Activated effector memory CD4-positive, alpha-beta T cell treated with Interleukin-2 at 50 U/mL for 16 hours (primary cell): ENCODE measurements at places on chromosomes 12 and 14.
A peak's percentile ranks its signal among the peaks of the same experiment; 100 is the strongest.

DNA sequence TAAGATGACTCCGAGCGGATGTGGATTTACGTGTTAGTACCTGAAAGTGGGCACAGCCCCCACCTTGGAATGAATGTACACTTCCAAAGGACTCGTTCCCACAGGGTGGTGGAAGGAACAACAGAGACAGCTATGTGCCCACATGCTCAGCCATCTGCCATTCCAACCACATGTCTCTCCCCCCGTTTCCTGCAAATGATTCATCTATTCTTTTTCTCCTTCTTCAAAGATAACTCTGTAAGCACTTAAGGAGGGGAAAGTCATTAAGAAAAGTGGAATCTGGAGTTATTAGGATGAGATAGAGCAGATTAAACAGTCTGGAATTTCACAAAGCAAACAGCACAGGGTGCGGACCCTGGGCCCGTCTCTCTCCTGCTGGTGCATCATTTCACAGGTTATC is 18.5 kb upstream of the DUSP6 start:
- no peak for DNase-seq

DNA sequence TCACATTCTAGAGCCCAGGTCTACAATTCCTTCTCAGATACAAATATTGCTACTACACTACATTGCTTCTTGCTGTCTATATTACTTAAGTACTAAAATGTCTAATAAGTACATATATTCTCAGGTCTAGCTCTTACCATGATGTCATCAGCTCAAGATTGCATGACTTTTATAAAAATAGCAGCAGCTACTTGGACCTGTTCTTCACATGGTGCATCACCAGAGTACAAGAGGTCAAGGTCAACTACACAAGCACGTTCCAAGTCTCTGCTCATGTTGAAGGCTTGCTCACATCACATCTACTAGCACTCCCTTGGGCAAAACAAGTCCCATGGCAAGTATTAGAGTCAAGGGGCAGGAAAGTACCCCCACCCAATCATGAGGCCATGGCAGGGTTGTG is 465.6 kb downstream of the MED13L start:
- DNase-seq, result no peak

DNA sequence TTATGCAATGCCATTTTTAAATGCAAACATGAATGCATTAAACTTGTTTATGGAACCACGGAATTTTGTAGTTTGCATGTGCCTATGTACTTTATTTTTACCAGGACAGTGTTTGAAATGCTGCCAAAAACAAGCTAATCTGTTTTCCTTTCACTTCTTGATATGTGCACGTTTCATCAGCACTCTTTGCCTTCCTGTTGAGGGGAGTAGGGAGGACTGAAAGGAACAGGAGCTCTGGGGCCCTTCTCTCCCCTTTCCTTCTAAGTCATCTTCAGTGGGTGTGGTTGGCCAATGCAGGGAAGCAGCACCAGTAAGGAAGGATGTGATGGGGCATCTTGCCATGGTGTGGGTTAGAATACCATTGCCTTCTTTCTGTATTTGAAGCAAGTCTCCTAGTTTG is 12.1 kb upstream of the PPP4R4 start:
- DNase-seq, result no peak

DNA sequence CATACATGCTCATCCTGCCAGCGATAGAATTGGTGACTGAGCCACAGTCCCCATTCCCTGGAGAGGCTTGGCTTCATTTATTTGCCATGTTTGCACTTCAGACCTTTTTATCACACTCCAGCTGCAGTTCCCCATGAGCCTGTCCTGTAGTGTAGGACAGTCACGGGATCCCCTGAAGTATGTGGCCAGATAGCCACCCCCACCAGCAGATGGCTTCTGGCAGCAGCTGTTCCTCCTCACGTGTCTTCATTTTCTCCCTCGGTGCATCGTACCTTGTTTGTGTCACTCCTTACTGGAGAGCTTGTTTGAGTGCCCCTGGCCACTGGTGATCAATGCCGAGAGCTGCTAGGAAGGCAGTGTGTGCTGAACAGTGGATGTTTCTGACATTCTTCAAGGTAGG is 40.2 kb downstream of the UBE3B start:
- no peak for DNase-seq

- no peak for DNase-seq
Observed at GRCh38 chr12:27193854-27194544, 50.1 kb upstream of the STK38L start.

GRCh38 chr12:93419388-93420034 is 22.2 kb downstream of the UBE2N start:
- no peak for DNase-seq

DNA sequence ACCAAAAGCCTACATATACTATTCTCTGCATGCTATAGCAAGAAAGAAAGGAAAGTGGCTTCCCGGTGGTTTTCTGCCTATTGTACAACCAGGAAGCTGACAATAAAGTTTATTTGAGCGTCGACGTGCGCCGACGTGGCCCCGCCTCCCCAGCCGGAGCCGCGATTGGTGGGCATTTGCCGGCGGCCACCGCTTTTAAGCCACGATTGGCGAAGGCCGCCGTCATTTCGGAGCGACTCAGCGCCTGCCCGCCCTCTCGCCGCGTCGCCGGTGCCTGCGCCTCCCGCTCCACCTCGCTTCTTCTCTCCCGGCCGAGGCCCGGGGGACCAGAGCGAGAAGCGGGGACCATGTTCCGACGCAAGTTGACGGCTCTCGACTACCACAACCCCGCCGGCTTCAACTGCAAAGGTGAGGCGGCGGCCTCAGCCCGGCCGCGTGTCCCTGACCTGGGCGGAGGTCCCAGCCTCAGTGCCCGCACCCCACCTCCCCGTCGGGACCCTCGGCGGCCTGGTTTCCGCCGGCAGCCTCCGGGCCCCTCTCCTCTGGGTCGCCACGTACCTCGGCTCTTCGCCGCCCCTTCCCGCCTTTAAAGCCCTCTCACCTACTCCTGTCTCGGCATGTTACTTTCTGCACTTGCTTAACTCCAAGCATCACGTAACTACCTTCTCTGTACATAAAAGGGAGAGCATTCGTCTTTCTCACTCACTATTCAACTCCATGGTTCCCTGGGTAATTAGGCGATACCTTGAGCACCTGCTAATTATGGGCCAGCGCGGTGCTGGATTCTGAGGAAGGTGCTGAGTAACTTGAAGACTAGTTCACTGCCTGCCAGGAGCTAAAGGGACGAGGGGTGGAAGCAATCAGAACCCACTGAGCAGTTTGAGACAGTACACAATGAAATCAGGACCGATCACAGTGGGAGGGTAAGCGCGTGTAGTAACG is at the start of gene RTRAF:
Gene RTRAF (plus strand): TSS at position 254 of the 942 bp plus-strand sequence. CDS start 94 bp downstream, at position 348.
- peak; percentile 86 for DNase-seq

DNA sequence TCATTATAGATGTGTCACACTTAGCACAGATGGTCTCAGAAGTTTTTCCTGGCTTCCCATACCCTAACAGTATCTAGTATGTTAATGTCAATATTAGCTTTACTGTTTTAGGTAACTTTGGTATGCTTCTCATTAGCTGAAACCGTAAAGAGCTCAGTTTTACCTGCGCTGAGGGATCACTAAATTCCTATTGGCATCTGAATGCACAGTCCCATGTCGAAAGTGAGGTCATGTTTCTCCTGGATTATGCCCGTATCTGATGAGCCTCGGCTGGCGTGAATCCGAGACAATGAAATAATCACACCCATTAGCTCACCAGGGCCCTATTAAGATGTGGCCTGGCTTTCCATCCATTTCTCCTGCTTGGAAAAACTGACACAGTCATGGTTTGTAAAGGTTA is 418.2 kb downstream of the ZFP36L1 start:
- DNase-seq, result no peak

DNA sequence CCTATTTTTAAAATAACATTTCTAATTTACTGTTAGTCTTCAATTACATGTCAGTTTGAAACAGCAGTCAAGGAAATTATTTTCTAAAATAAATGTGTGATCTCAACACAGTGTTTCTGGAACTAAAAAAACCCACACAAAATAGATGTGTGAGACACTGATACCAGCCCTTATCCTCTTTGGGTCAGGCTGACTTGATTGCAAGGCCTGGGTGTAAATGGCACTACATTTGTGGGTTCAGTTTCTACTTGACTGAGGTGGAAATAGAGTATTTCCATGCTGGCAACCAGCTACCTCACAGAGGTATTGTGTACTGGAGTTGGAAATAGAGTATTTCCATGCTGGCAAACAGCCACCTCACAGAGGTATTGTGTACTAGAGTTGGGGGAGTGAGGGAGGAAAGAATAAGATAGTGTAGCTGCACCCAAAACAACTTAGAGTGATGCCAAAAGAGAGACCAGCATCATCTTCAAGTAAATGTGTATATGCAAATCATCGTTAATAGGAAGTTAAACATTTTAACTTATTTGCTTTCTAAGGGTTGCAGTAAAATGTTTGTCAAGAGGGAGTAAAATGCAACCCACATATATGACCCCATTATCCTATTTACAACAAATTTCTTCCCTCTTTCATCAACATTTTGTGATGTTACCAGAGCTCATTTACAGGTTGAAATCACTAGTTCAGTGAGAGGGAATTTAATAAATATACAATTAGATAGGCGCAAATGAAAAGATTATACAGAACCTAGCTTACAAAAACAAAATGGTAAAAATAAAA is 10.7 kb upstream of the LYZ start:
- DNase-seq, result no peak

DNA sequence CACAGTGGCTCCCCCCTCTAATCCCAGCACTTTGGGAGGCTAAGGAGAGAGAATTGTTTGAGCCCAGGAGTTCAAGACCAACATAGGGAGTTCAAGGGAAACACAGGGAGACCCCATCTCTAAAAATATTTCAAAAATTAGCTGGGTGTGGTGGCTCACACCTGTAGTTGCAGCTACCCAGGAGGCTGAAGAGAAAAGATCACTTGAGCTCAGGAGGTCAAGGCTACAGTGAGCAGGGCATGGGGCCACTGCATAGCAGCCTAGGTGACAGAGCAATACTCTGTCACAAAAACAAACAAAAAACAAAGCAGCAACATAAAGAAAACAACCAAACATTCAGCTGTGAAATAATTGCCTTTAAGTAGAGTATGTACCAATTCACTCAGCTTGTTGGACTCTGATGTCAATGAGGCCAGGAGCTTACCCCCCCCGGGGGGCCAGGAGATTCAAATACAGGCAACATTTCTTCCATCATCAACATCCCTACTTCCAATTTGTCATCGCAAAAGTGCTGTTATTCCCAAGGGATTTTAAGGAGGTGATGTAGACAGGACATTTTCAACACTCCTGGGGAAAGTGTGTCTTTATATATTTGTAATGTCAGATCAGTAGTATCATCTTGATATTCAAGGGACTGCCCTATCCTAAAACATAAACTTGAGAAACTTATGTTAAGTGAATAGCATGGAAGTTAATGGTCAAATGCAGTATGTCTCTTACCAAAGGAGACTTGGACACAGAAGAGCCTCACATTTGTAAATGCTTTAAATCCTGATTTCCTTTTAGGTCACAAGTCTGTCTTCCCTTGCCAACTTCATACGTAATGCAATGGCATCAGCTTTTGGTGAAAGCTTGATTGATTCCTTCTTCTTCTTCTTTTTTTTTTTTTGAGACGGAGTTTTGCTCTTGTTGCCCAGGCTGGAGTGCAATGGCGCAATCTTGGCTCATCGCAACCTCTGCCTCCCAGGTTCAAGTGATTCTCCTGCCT is 40.6 kb upstream of the AEBP2 start:
- no peak for DNase-seq

DNA sequence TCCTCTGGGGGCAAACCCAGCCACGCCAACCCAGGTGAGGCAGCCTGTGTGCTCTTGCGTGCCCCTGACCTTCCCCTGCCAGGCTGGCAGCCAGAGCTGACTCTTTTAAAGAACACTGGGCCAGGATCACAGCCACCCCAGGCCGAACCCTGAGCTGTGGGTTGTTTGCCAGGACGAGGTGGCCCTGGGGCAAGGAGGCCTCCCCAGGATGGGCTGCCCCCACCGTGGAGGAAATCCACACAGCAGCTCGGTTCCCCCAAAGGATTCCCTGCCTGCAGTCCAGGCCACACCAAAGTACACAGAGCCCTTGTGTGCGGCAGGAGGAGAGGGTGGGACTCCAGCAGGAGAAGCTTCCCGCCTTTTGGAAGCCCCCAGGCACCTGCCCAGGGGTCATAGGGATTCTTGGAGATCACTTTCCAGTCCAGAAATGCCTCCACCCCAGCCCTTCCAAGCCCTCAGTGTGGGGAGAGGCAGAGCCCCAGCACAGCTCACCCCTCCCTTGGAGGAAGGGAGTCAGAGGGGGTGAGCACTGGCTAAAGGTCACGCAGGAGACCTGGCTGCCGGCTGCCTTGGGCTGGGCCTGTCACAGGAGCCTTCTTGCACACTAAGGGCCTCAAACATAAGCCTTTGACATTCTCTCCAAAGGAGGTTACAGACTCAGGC is 115.6 kb downstream of the CALM1 start:
- no peak for DNase-seq

DNA sequence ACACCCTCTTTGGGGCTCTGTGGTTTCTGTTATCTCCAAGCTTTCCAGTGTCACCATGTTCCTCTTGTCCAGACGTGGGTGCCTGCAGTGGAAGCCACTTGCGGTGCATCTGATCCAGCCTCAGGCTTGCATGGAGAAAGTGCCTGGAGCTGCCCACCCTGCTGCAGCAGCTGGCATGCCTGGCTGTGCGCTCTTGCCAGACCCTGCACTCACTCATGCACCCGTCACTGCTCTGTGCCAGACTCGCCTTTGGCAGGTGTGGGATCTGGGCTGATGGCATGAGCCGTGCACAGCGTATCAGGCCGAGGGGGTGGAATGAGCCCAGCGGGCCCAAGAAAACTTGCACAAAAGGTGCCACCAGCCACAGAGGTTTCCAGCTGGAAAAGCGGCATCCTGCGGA is 105.1 kb downstream of the MNAT1 start:
- no peak for DNase-seq

DNA sequence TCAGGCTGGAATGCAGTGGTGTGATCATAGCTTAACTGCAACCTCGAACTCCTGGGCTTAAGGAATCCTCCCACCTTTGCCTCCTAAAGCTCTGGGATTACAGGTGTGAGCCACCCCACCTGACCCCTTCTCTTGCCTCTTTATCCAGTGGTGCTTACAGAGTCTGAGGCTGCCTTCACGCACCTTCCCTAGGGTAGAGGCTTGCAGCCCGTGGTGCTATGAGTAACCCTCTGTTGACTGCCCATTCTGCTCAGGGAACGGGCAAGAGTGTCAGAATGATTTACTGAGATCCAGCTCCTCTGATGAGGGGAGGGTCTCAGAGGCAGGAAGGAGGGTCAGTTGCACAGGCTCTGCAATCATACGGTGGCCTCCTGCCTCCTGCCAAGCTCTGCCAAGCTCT is 125.1 kb upstream of the TBX3 start:
- no peak for DNase-seq

DNA sequence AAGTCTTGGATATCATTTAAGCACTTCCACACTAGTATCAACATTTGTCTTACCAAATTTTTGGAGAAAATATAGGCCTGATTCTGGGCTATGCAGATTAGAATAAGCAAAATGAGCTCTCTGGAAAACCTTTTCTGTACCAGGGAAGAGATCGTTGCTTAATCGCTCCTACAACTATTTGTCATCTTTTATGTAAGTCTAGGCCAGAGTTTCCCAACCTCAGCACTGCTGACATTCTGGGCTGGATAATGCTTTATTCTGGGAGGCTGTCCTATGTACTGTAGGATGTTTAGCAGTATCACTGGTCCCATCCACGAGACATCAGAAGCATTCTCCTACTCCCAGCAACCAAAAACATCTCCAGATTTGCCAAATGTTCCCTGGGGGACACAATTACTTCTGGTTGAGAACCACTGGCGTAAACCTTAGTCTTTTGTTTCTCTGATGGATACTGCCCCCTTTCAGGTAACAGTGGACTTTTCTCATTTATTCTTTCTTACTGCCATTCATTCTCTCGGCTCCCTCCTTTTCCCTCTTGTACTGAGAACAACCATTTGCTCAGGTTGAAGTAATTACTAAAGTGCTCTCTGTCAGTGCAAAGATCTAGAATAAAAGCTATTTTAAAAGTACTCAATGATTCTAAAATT is 316.9 kb upstream of the E2F7 start:
- no peak for DNase-seq

GRCh38 chr12:94570161-94570560 is 80.2 kb downstream of the TMCC3 start:
- no peak for DNase-seq
